Esophagus squamous epithelium (tissue), 5 donors: ENCODE measurements at places on chromosomes 5 and 9.

DNA sequence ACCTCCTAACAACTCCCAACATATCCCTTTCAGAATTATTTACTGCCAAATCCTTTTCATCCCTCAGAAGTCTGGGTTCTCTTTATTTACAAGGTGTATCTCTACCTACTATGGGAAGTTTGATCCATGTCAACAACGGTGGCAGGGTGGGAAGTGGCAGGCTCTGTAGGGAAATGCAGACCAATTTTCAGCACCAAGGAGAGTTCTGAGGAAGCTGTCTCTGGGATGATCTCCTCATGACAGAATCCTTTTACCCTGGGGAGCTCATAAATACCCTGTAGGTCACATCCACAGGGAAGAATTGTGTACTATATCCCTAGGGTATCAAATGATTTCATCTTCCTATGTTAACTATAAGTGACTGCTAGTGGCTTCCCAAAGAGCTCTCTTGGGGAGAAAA is 107.8 kb upstream of the NEK6 start:
- no peak for DNase-seq

- DNase-seq: no peak
Measured at GRCh38 chr9:136697146-136697820, 10.0 kb upstream of the AGPAT2 start.

DNA sequence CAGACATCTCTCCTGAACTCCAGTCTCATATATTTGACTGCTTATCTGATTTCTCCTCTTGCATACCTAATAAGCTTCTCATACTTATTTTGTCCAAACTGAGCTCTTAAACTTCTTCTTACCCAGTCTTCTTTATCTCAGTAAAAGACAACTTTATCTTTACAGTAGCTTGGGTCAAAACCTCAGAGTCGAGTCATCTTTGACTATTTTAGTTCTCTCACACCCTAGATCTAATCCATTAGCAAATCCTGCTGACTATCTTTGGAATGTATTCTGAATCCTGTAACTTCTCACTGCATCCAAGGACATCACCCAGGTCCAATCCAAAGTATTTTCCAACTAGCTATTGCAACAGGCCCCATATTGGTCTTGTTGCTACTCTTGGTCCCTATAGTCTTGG is 11.8 kb upstream of the JAK2 start:
- DNase-seq: no peak

DNA sequence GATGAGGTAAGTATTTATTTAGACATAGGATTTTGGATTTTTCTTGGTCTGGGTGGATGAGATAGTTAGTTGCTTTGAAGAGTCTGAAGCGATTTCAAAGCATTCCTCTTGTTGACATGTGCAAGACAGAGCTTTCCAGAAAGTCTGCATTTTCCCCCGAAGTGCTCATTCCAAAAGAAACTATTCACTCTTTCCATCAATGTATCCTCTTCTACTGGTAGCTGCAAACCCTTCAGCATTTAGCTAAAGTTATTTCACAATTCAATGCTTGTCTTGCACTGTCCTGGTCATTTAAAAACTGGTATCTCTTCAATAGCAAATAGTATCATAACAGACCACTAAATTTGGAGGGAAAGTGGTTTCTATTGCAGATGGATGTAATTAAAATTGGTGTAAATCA is 13.0 kb downstream of the NREP start:
- DNase-seq: no peak

DNA sequence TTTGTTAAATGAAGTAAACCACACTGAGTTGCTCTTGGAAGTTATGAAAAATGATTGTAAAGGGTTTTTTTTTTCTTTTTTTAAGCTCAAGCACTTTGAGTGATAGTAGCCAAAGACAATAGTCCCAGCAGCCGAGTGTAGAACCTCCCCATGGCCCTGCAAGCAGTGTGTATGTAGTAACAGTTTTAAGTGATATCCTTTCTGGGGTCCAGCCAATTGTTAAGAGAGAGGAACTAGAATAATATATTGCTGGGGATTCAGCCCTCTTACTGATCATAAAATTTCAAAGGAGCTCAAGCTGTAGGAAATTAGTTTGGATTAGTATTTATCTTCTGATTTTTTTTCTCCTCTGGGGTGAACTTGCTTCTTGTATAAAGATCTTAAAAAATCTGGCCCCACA is 43.2 kb downstream of the NPR3 start:
- no peak for DNase-seq

DNA sequence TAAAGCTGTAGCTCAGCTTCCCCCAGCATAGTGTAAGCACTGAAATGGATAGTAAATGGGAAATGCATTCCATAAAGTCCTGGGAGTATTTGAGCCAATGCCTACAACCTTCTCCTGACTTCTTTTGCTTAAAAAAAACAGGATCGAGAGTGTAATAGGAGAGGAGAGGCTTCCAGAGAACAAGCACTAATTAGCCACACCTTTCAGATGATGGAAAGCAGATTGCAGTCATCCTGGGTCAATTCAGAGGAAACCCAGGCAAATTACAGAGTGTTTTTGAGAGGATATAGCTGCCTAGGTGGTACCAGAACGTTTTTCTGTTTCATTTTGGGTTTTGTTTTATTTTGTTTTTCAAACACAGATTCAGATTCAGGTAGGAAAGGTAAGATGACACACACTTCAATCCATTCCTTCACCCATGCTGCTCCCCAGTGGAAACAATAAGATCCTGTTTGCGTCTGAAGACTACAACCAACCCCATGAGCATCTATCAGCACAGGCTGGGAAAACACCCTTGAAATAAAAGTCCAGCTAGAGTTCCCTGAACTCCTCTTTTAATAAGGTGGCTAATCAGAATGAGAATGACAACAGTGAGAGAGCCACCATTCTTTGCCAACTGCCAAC is 95.6 kb downstream of the RFK start:
- DNase-seq: no peak
